ENCODE measurements at places on chromosomes 4 and X. TPM values are rescaled to one million over a fixed set of nuclear protein-coding genes. Genes with fewer than 3 reads are reported as not detected.

- no peak for DNase-seq
Observed at GRCh38 chrX:3527166-3527565, 180.7 kb upstream of the MXRA5 start.

GRCh38 chr4:141914746-141915145, 278.4 kb downstream of the IL15 start:
- no peak for DNase-seq

DNA sequence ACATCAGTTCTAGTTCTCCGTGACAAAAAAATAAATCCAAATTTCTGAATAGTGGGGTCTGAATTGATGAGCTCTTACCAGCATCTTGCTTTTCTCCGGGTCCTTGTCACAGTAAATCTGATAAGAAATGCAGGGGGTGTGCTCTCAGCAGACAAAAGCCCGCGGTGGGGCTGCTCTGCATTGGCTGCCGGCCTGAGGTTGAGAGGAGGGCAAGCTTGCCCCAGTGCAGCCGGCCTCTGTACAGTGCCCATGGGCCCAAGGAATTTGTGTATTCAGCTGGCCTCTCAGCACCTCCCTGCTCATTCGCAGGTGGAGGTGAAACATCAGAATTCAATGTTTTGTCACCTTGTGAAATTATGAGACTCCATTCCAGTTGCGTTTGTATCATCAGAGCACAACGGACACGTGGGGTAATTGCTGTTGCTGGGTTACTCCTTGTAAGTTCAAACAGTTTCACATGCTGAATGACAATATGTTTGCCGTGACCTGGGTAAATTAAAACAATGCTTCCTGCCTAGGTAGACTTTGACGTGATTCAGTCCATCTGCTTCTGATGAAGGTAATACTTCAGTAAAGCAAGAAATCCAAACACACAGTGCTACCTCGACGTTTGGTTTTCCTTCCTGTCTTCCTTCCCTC, 596.4 kb downstream of the MID1IP1 start:
- DNase-seq, result no peak

DNA sequence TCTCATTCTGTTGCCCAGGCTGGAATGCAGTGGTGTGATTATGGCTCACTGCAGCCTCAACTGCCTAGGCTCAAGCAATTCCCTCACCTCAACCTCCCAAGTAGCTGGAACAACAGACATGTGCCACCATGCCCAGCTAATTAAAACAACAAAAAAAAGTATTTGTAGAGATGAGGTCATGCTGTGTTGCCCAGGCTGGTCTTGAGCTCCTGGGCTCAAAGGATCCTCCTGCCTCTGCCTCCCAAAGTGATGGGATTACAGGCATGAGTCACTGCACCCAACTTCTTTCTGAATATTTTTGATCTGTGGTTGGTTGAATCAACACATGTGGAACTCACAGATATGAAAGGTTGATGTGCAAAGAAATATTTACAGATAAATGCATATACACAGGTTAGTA, 18.5 kb upstream of the SEPTIN11 start:
- DNase-seq, result no peak

DNA sequence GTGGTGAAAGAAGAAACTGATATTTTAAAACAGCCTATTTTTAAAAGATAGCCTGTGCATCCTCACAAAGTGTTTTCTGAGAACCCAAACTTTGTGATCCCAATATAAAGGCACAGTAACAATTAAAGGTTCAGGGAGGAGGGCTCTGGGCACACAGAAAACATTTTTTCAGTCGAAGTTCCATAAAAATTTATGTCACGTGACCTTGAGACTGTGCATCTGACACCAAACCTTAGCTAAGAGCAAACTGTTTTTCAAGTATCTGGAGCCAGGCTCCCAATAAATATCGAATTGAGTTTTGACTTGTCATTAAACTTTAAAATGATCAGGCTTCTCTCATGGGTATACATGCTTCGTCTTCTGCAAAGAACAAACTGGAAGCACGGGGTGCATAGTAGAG, 177.9 kb downstream of the BEND2 start:
- DNase-seq, result no peak

- DNase-seq, result no peak
Observed at GRCh38 chrX:129980001-129980401, 2.4 kb upstream of the BCORL1 start.

- peak; percentile 78 for DNase-seq
Observed at GRCh38 chrX:77493677-77494553, 46.7 kb downstream of the FGF16 start.

GRCh38 chr4:74282926-74283325, 25.3 kb upstream of the EPGN start:
- no peak for DNase-seq

DNA sequence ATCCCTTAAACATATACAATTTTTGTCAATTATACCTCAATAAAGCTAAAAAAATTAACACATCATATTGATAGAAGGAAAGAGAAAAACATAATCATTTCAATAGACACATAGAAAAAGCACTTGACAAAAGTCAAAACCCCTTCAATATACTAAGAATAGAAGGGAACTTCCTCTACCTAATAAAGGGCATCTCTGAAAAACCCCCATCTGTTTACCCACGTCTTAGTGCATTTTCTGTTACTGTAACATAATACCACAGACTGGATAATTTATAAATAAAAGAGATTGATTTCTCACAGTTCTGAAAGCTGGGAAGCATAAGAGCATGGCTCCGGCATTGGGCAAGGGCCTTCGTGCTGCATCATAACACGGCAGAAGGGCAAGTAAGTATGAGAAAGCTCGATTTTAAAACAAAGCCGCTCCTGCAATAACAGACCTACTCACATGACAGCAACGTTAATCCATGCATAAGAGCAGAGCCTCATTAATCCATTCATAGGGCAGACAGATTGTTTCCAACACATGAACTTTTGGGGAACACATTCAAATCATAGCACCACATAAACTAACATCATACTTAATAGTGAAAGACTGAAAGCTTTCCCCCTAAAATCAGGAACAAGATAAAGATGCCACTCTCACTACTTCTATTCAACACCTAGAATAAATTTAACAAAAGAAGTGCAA, 15.7 kb downstream of the STEEP1 start:
- DNase-seq, result no peak

DNA sequence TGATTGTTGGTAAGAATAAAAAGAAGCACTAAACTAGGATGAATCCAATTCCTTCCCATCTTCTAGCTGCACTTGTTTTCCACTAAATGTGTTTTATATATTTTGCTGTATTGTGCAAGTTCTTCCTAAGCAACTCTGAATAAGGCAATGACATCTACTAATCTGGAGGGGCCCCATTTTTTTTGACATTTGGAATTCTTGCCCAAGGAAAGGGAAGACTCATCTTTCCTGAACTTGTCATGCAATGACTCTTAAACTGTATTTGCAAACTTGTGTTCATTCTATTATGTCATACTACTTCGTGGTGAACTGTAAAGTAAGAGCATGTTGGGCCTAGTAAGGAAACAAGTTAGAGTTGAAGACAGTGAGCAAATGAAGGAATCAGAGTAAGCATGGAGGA, 45.9 kb downstream of the FREM3 start:
- DNase-seq, result no peak

DNA sequence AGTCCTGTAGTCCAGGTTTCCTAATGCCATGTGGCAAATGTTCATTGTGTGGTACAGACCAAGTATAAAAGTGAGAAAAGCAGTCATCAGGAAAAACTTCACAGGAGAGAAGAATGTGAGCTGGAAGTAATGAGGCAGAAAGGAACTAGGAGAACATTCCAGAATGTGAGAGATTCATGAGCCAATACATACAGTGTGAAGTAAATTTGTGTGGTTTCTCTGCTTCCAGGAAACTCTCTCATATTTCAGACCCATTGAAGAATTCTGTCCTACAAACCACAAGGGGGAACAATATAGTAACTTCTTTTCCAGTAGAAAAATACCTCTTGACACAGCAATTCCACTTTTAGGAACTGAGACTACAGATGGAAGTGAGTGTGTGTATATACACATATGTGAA, 136.5 kb downstream of the RNF150 start:
- DNase-seq, result no peak

DNA sequence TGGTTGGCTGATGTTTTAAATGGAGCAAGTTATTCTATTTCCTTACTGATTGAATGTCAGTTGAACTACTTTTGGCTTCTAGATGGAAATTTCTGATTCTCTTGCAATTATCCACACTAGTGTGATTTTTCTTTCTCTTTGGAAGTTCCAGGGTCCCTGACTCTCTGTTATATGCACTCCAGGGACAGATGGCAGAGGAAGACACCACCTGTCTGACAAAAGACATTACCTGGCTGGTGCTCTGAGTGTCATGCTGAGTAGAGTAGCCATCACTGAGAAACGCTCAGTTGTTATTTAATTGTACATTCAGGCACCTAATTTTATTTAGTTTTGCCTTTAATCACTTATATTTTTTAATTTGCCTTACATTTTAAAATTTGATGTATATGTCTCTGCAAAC, 105.4 kb upstream of the TLL1 start:
- no peak for DNase-seq

DNA sequence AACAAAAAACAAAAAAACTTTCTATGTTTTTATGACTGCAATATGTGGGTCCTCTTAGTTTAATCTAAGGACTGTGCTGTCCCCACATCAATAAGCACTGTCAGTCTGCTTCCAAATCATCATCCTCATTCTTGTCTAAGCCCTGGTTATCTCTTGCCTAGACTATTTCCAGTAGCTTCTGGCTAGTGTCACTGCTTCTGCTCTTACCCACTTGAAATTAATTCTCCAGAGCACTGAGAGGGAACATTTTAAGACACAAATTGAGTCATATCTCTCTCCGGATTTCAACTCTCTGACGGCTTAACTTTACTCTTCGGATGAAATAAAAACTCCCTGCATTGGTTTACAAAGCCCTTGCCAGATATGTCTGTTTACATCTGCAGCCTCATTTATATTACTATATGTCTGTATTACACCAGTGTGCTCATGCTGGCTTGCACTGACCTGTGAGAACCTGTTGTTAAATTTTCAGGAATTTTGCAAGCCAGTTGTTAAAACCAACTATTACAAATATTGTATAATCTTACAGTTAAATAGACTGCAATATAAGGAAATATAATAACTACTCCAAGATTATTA, 345.9 kb downstream of the ADGRL3 start:
- DNase-seq, result no peak

GRCh38 chr4:40403081-40403480, 67.9 kb downstream of the CHRNA9 start:
- DNase-seq, result no peak

DNA sequence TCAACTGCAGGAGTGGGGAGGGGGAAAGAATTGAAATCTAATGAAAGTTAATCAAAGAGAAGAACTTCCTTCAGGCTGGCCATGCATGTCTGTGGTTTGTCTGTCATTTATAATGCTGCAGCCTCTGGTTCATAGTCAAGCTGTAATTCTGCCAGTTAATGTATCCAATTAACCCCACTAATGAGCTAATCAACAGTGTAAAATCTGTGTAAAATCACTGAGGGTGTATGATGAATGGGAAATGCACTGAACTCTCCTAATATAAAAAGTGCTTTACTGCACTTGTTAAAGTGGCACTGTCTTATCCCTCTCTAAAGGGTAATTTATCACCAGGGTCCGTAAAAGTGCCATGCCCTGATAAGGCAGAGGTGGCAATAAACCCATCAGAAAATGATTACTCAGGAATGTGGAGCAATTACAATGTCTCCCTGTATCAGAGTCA, 798.1 kb downstream of the PDHA2 start:
- DNase-seq, result no peak

DNA sequence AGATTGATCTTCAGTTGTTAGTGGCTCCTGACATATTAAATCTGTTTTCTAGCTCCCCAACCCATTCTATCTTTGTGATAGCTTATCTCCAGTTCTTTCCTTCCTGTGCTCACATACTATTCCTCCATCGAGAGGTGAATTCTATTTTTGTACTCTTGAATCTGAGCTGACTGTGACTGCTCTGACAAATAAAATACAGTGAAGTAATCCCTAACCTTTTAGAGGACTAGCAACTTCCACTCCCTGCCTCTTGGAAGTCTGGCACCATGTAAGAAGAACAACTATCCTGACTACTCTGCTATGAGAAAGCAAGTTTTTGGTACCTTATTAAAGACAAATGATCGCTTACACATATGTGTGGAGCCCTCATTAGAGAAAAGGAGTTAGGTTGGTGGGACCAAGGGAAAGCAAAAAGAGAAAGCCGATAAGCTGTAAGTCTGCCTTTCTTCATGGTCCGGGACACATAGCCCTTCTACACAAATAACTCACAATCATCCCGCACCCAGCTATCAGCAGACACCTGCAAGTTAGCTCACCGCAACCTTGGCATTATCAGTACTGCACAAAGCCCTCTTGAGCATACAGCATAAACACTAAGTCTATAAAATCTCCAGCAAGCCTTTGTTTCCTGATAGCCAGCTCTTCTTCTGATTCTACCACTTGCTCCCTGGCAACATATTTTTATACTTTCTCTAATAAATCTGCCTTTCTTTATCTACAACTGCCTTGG, 13.5 kb upstream of the PPM1K start:
- no peak for DNase-seq

DNA sequence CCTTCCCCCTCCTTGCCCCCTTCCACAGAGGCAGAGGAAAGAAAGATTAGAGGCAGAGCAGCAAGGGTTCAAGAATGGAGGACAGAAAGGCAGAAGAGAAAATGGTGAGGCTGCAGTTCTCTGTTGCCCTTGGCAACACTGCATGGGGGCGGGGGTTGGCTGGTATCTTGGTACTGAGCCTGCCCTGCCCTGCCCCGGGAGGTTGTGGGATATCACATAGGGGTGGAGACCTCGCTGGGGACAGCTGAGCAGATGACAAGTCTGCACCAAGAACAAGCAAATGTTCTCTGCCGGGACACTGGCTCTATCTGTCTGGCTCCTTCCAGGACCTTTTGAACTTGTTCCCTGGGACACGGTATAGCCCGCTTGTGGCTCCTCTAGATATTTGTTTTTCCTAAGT, 39.8 kb downstream of the NHS start:
- DNase-seq, result peak; percentile 25

GRCh38 chrX:18668071-18668835, 3.7 kb downstream of the RS1 start:
- DNase-seq, result peak; percentile 30

GRCh38 chr4:114082348-114082747, 102.9 kb upstream of the ARSJ start:
- DNase-seq, result no peak

Gene SRPK3
- total RNA-seq, result not detected

Gene CSAG2
- not detected for total RNA-seq

Gene SPOCK3
- total RNA-seq, result 26.8 TPM

Gene NAP1L2
- total RNA-seq, result 7.1 TPM

Gene PNMA5
- not detected for total RNA-seq

Gene SRPX2
- not detected for total RNA-seq

Gene TCEAL6
- total RNA-seq, result not detected

Gene NLGN4X
- total RNA-seq, result 40.9 TPM

Gene IQSEC2
- total RNA-seq, result 1.6 TPM

Data from glutamatergic neuron (in vitro differentiated cells).